ENCODE measurements at places on chromosomes 12 and 14. TPM values are rescaled to one million over a fixed set of nuclear protein-coding genes. Genes with fewer than 3 reads are reported as not detected.

Gene SMCO2
- total RNA-seq, result 0.46 TPM

Gene CCDC198
- total RNA-seq, result 1.2 TPM

Gene LHX5
- total RNA-seq, result 4.8 TPM

Gene OTOGL
- total RNA-seq, result 0.46 TPM

All from diencephalon (tissue), 1 donor.